Dermis blood vessel endothelial cell (primary cell): ENCODE measurements at places on chromosomes 4 and X.

DNA sequence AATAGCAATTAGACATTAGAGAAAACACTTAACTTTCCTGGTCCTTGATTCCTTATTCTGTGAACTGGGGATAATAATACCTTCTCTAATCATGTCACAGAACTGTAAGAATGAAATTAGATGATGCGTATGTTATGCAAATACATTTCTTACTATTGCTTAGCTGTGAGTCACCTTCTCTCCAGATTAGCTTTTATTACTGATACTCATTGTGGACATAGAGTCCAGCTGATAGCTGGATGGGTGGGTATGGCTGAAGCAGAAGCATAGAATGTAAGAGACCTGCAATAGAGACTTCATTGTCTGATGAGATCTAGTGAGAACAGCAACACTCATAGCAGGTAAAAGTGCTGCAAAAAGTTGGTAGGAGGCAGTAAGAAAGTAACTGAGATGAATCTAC is 437.2 kb upstream of the ZFP42 start:
- no peak for DNase-seq

DNA sequence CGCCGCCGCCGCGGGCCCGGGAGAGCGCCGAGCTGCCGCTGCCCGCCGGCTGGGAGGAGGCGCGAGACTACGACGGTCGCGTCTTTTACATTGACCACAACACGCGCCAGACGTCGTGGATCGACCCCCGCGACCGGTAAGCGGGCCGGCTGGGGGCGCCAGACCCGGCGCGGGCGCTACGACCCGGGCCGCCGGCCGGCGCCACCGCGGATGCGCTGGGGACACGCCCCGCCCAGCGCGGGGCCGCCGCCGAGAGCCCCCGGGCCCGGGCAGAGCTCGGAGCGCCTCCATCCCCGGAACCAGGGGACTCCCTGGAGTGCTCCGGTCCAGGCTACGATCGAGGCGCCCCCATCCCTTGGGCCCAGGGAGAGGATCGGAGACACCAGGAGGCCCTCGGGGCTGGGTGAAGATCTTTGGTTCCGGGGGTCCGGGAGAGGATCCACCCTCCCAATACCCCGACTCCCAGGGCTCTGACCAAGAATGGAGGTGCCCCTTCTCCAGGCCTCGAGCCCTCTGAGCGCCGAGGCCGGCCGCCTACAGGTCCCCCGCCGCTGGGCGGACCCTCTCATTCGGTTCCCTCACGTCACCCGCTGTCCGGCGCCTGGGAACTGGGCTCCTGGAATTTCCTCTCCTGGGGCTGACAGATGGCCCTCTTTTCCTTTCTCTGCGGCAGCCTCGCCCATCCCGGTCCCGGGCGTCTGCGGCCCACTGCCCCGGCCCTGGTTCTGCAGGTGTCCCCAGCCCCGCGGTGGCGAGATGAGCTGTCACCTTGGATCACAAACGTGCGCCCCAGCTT is 48.8 kb downstream of the CLDN34 start:
- peak; percentile 57 for DNase-seq

DNA sequence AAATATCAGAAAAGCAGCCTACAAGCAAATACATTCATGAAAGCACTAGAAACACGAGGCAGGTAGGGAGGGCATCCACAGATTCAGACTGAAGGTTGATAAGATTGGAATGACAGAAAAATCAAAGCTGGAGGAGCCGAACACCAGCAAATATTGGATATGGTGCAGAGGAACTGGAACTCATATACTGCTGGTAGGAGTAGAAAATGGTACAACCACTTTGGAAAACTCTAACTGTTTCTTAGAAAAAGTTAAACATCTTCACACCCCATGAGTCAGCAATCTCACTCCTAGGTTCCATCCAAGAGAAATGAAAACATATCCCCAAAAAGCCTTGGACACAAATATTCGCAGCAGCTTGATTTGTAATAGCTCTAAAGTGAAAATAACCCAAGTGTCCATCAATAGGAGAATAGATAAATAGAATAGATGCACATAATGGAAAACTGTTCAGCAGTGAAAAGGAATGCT is 27.1 kb downstream of the CD99L2 start:
- no peak for DNase-seq

GRCh38 chr4:153273751-153274150 is 69.5 kb downstream of the TRIM2 start:
- DNase-seq, result no peak

DNA sequence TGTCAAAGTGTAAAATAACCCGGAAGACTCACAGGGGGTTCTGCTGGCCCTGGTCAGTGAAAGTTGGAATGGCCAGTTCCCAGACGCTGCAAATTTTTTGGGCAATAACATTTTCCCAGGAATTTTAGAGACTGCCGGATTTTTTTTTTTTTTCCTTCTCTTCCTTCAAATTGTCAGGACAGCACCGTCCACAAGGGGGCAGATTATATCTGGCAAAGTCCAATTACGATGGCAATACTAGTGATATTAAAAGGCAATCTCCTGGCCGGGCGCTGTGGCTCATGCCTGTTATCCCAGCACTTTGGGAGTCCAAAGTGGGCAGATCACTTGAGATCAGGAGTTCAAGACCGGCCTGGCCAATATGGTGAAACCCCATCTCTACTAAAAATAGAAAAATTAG is 20.5 kb downstream of the SLC25A5 start:
- DNase-seq, result peak; percentile 70

DNA sequence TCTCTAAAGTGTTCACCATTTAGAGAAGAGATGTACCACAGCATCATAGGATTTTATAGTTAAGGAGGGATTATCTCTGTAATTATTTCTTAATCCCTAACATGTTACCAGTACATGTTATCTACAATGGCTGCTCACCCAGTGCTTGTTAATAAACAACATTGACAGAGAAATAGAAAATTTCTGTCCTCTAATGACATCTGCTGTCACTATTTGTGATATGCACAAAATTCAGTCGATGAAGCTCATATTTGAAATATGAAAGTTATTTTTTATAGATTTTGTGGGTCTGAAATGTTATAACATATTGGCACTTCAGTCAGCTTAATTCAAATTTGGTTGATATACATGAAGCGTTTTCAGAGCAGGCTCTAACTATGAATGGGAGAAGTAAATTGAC is 48.8 kb upstream of the GRXCR1 start:
- DNase-seq, result no peak

- DNase-seq, result no peak
Measured at GRCh38 chr4:2646396-2647149, 109.6 kb downstream of the TNIP2 start.

- DNase-seq, result no peak
Measured at GRCh38 chrX:41822892-41823291, 98.9 kb downstream of the GPR82 start.

GRCh38 chrX:49884290-49884862 is 5.1 kb downstream of the USP27X start:
- peak; percentile 68 for DNase-seq

- DNase-seq, result no peak
Measured at GRCh38 chr4:156972379-156973015, 898 bp upstream of the PDGFC start.

DNA sequence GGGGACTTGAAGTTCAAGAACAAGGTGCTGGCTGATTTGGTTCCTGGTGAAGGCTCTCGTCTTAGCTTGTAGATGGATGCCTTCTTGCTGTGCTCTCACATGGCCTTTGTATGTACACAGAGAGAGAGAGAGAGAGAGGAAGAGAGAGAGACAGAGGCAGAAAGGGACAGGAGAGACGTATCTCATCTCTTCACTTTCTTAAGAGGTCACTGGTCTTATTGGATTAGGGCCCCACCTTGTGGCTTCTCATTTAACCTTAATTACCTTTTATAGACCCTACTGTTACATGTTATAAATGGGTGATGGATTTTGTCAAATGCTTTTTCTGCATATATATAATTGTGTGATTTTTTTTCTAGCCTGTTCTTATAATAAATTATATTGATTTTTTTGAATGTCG is 1444.2 kb downstream of the ADGRL3 start:
- no peak for DNase-seq

DNA sequence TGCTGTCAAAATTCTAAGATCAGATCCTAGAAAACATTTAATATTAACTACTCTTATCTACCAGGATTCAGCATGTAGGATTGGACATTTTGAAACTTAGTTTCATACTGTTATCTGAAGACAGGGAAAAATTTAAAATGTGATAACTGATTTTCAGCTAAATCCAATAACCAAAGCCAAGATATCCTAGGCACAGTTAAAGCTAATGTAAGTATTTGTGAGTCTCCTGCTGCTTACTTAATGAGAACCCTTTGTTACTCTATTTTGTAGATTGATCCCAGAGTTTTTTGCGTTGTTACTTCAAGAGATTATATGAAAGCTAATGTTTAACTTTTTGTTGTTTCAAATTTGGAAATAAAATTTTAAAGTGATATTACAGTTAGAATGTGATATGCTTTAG is 2.0 kb downstream of the CPE start:
- DNase-seq, result no peak
